ENCODE measurements at places on chromosomes 4 and X.
A peak's percentile ranks its signal among the peaks of the same experiment; 100 is the strongest.

DNA sequence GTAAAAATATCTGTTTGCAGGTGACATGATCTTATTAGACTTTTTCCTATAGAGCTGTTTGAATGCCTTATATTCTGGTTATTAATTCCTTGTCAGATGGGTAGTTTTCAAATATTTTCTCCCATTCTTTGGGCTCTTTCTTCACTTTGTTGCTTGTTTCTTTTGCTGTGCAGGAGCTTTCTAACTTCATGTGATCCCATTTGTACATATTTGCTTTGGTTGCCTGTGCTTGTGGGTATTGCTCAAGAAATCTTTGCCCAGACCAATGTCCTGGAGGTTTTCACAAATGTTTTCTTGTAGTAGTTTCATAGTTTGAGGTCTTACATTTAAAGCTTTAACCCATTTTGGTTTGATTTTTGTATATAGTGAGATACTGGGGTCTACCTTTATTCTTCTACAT lies 63.0 kb downstream of the MAGED1 start:
- DNase-seq: no peak

DNA sequence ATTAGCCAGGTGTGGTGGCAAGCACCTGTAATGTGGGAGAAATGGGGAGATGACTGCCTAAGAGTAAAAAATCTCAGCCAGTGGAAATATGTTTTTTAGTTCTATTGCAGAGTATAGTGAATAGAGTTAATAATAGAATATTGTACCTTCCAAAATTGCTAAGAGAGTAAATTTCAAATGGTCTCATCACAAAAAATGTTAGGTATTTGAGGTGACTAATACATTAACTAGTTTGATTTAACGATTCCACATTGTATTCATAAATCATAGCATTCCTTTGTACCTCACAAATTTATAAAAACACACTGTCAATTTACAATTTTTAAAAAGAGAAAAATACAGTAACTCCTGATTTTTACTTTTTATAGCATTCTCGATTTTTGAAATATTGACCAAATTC lies 681.5 kb upstream of the EPHA5 start:
- no peak for DNase-seq

DNA sequence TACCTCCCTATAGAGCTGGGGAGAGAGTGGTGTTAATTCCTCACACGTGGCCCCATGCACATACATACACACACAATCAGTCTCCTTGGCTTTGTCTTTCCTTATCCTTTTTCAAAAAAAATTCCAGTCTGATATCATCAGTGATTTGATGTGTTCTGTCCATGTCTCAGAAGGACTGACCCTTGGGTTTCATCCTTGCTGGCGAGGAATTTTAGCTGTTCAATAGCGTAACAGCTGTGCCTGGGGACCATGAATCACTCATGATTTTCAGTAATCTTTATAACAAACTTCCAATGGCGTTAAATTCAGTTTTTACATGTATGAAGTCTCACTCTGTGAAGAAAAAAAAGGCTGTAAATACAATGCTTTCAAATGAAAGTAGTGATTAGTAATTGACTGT lies 204.6 kb downstream of the RBMX2 start:
- no peak for DNase-seq

DNA sequence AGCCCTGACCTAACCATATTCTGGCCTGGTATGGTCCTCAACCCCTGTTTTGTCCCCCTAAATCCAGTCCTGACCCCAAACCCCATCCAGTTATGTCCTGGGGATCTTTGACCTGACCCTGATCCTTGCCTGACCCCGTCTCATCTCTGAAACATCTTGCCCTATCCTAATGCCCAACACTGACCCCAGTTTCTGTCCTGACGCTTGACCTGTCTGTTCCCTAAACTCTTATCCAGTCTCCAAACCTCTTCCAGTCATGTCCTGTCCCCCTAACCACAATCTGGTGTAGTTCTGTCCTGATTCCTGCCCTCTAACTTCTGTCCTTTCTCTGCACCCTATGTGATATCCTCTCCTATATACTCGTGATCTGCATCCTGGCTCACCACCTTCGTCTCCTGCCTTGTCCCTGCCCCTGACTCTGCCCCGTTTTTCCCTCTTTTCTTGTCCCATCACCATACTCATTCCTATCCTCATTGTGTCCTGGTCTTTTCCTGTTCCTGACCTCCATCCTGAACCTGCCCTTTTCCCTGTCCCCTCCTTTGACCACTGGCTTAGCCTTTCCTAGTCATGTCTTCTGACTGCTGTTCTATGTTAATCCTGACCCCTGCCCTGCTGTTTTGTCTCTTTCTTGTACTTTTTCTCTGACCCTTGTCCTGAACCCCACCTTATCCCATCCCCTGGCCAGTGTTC lies 4.6 kb upstream of the CCDC120 start:
- DNase-seq: no peak

GRCh38 chr4:6942238-6942800 lies 32.7 kb downstream of the TBC1D14 start:
- DNase-seq: no peak

GRCh38 chr4:17187003-17187402 lies 288.6 kb upstream of the LDB2 start:
- DNase-seq: no peak

DNA sequence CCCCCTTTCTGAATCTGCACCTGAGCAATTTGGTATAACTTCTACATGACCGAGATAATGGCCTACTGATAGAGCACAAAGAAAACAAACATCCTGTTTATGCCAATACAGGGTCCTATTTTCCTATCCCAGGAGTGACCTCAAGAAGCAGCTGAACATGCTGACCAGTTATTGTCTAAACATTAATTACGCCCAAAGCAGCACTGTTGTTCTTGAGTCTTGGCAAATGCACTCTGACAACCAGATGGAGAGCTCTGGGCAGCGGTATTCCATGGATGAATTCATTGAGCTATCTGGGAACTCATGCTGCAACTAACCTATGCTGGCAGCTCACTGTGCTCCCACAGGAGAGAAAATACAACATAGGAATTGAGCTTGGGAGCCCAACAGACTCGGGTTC lies 52.6 kb downstream of the PCYT1B start:
- no peak for DNase-seq

- no peak for DNase-seq
Measured at GRCh38 chrX:124925681-124926080, 394.0 kb upstream of the TEX13C start.

- no peak for DNase-seq
Measured at GRCh38 chr4:164204434-164204833, 549.5 kb upstream of the SMIM31 start.

- DNase-seq: no peak
Measured at GRCh38 chr4:111957997-111958396, 187.3 kb upstream of the FAM241A start.

GRCh38 chrX:131745942-131746489 lies 202.1 kb downstream of the OR13H1 start:
- DNase-seq: no peak

- DNase-seq: no peak
Measured at GRCh38 chrX:44903830-44904530, 31.0 kb downstream of the KDM6A start.

DNA sequence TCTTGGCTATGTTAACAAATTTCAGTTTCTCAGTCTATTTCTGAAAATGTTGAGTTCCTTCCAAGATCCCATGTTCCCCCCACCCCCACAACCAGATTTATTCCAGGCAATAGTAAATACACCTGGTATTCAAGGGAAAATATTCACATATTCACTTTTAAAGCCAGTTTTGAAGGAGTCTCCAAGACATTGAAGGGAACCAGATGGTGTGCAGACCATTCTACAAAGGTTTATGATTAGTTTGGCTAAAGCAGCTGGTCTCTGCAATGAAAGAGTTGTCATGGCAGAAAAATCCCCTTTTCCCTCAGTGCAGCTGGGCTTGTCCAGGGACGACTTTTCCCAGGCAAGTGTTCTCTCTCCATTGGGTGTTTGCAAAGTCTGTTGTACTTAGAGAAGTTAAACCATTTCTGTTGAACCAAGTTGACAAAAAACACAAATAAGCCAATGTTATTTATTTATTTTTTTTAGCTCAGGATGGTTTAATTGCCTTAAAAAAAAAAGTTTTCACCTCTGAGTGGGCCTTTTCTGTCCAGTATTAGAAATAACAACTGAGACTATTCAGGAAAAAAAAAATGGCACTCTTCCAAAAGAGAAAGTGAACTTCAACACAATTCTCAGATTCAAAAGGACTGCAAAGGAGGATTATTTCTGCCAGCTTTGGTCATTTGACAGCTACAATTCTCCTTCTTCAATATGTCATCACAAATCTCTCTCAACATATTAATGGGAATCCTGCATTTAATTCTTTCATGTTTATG lies 410.6 kb downstream of the IL1RAPL1 start:
- no peak for DNase-seq

DNA sequence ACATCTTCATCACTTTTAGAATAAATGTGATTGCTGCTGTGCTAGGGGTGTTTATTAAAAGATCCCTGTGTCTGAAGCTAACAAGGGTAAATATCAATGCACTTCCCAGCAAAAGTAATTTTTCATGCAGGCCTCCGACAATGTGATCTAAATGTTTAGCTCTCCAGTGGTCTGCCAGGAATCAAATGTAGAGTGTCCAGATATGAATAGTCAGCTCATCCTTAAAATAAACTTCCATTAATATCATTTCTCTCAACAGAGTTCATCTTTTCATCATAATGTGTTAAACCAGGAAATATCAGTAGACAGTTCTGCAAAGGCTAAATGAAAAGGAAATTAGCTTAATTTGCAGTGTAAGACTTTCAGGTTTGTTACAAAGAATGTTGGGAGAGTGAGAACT lies 102.2 kb upstream of the EGFL6 start:
- DNase-seq: no peak

GRCh38 chr4:139603576-139604410 lies 47.8 kb upstream of the SETD7 start:
- DNase-seq: peak; percentile 34

DNA sequence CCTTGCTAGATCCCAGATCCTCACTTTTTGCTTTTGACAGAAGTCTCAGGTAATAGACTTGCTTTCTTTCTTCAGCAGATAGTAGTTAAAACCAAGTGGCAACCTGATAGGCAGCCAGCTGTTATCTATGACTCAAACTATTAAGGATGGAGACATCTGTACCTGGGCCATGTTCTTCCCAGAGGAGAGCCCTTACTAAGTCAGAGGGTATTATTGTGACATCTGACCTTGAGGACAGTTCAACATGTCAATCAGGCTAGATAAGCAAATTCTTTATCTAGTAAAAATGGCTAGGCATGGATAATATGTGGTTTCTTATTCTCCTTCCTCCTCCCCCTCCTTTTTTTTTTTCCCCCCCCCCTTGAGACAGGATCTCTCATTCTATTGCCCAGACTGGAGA lies 39.2 kb downstream of the TRIM2 start:
- no peak for DNase-seq

DNA sequence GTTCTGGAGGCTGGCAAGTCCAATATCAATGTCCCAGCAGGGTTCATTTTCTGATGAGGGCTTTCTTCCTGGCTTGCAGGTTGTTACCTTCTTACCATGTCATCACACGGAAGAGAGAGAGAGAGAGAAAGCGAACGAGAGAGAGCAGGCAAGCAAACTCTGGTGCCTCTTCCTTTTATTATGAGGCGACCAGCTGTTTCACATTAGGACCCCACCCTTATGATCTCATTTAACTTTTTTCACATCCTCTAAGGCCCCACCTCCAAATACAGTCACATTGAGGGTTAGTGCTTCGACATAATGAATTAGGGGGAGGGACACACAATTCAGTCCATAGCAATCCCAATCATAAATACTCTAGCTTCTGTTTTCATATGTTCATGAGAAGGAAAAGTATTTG lies 10.6 kb upstream of the GPR174 start:
- DNase-seq: no peak

DNA sequence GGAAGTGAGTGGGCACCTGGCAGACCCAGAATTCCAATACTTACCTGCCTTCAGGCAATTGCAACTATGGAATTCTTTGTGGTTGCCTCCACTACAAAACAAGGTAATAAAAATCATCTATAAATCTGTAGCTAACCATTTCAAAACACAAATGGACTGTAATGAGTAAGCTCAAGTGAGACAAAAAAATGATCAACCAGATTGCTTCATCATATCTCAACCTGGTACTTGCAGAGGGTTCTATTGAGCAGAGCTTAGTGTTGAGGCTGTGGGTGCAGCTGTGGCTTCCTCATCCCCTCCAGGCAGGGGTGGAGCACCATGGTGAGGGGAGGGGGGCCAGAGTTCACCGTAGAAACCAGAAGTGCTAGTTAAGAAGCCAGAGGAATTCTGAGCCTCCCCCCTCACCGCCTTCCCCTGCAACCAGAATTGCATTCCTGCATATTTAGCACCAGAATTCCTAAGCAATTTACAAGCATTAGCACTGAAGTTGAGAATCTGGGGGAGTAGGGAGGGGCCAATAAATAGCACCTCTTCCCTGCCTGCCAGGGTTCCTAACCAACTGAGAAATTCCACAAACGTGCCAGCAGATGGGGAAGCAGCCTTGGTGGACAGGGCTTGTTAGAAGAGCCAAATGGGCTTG lies 11.5 kb downstream of the CTAG1A start:
- no peak for DNase-seq

DNA sequence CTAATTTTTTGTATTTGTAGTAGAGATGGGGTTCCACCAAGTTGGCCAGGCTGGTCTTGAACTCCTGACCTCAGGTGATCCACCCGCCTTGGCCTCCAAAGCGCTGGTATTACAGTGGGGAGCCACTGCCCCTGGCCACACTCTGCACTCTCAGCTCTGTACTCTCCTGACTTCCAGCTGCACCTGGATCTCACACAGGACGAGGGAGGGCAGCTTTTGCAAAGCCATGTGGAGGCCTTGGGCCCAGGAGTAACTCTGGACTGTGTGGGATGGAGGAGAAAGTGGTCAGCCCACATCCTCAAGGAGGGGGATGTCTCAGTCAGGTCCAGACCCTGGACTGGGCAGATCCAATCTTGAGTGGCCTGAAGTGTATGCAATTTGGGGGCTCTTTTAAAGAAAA lies 23.0 kb downstream of the NAT8L start:
- no peak for DNase-seq

DNA sequence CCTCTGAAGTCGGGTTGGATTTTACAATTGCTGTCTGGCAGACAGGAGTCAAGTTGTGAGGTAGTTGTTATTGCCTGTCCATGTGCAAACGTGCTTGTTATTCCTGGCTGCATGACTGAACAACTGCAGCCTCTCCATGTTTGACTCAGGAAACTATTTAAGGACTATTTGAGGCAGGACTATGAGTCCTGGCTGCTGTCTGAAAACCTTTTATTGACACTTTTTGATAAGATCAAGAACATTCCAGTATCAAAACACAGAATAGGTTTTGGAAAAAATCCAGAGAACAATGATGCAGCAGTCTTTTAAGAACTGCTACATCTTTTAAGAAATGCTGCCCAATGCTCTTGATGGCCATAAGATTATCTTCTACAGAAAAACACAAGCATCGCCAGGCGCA lies 10.0 kb upstream of the SPRY1 start:
- no peak for DNase-seq

- DNase-seq: no peak
Measured at GRCh38 chrX:41895826-41896225, 27.5 kb downstream of the CASK start.
